NCI-H345 (cell line): ENCODE measurements at places on chromosomes 6 and 20.
A peak's percentile ranks its signal among the peaks of the same experiment; 100 is the strongest.

- DNase-seq = no peak
Observed at GRCh38 chr6:165178056-165178455, 131.3 kb downstream of the C6orf118 start.

DNA sequence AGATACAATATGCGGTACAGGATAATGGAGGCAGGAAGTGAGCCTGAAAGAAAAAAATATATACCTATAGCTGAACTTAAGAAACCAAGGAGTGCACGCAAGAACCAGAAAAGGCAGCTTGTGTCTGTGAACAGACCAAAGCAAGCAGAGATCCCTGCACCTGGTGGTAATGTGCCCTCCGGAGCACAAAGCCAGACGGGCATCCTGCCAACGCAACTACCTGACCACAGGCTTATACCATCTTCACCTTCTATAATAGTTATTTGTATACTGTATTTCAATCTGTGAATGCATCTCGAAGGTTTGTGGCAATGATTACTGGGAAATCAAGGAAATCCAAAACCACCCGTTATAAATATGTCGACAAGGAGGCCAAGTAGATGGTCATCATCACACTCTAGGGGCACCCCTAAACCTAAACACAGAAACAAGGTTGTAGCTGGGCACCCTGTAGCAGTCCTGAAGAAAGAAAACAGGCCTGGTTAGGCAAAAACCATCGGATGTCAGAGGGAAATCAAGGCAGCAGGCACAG lies 801 bp downstream of the FBXL4 start:
- peak; percentile 63 for DNase-seq

GRCh38 chr6:118354641-118355040 lies 193.5 kb upstream of the PLN start:
- no peak for DNase-seq

DNA sequence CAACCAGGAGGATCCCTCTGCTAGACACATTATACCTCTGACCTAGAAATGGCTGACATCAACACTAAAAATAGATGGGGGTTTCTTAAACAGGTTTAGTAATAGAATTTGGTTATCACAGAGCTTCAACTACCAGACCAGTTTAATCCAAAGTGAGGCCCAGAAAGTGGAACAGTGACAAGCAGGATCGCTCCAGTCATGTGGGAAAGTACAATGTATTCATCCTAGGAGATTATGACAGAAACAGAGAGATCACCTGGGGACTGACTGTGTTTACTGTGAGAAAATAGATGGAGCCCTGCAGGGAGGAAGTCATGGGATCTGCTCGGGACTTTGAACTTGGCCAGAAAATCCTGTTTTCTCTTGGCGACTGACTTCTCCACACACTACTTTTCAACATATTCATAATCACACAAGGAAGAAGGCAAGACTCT lies 238.7 kb upstream of the SOX4 start:
- peak; percentile 67 for DNase-seq

GRCh38 chr20:54550776-54551396 lies 75.5 kb downstream of the DOK5 start:
- no peak for DNase-seq

- no peak for DNase-seq
Observed at GRCh38 chr20:60013296-60014139, 55.3 kb downstream of the CDH26 start.

- DNase-seq = no peak
Observed at GRCh38 chr6:56335726-56336125, 88.3 kb upstream of the COL21A1 start.

- DNase-seq = no peak
Observed at GRCh38 chr20:44123874-44124535, 63.0 kb downstream of the JPH2 start.

- no peak for DNase-seq
Observed at GRCh38 chr6:158514176-158514575, 45.7 kb upstream of the TMEM181 start.

DNA sequence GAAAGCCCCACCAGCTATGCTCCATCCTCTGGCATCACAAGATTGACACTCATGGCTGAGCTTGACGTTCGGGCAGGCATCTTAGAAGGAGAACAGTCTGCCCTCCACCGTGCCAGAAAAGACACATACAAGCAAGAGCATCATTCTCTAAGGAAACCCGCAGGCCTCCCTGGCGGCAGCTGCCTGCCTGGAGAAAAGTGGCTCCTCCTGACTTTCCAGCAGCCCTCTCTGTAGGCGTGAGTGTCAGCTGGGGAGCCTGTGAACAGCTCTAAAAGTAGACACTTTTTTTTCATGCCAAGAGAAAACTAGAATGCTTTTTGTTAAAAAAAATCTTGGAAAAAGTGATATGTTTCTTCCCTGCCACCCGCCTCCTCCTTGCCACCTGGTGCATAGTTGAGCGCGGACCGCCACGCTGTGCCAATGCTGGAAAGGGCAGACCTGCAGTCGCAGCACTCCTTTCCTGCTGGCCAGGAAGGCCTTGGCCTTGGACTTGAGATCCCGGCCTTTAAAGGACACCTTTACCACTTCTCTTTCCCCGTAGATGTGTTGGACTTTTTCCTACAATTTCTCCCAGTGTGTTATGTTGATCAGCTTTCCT lies 29.7 kb upstream of the INSM1 start:
- no peak for DNase-seq

DNA sequence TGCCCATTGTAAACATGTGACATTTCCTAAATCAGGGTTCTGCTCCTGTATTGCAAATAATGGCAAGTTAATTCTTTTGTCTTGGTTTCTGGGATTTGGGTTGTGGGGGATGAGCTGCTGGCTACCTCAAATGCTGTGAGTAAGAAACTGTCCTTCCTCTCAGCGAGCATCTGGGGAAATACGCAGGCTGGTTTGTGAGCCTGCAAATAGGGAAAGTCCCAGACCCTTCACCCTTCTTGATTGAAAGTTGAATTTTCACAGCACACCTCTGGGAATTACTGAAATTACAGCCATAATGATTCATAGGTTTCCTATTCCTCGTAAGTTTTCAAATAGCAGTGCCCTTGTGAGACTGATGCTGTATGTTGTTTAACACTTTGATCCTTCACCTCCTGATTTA lies 138.1 kb downstream of the TBXT start:
- DNase-seq = no peak

- DNase-seq = no peak
Observed at GRCh38 chr6:138981416-138981815, 6.6 kb downstream of the REPS1 start.

DNA sequence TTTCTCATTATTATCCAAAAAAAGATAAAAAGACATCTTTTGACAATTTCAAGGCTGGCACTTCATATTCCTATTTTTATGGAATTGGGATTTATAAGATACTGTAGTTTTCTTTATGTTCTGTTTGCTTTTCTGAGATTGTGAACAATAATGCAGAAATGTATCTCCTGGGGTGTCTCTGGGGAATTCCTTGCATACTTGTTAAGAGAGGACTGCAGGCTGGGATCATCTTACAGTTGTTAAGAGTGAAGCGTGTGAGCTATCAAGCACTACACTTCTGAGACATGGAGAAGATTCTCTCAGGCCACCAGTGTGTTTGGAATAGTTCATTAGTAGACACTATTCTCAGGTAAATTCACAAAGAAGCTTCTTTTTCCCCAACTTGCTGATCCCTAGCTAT lies 963.3 kb upstream of the GJE1 start:
- no peak for DNase-seq

GRCh38 chr6:15246217-15246665 lies 372 bp downstream of the JARID2 start:
- no peak for DNase-seq

- DNase-seq = no peak
Observed at GRCh38 chr6:42781546-42781795, 381 bp upstream of the BICRAL start.

GRCh38 chr6:448296-449056 lies 56.9 kb downstream of the IRF4 start:
- DNase-seq = no peak

- DNase-seq = peak; percentile 64
Observed at GRCh38 chr6:21103626-21104224, 489.8 kb upstream of the SOX4 start.

- no peak for DNase-seq
Observed at GRCh38 chr6:159077123-159077522, 32.3 kb upstream of the TAGAP start.

GRCh38 chr6:158803733-158804143 lies 15.4 kb downstream of the EZR start:
- DNase-seq = no peak

GRCh38 chr6:29723666-29724588 lies 693 bp downstream of the HLA-F start:
- no peak for DNase-seq

DNA sequence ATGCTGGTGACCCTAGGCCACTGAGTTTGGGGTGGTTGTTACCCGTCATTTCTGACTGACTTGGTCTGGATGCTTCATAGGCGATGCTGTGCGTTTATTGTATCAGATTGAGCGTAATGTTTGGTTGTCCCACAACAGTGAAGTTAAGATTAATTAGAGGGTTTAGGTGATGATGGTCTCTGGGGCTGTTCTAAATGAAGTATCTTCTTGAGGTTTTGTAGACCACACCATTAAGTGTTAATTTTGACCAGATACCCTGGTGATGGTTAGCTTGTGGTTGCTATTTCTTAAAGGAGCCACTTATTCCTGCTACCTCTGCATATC lies 132.8 kb downstream of the ARID1B start:
- DNase-seq = no peak

- DNase-seq = no peak
Observed at GRCh38 chr20:43843096-43843964, 71.3 kb upstream of the TOX2 start.

DNA sequence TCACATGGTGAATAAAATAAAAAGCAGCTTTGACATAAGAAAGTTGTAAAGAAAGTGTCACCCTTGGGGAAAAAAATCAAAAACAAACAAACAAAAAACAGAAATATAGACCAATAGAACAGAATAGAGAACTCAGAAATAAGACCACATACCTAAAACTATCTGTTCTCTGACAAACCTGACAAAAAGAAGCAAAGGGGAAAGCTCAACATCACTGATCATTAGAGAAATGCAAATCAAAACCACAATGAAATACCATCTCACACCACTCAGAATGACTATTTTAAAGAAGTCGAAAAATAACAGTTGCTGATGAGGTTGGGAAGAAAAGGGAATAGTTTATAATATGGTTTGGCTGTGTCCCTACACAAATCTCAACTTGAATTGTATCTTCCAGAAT lies 159.1 kb downstream of the TINAG start:
- DNase-seq = no peak

DNA sequence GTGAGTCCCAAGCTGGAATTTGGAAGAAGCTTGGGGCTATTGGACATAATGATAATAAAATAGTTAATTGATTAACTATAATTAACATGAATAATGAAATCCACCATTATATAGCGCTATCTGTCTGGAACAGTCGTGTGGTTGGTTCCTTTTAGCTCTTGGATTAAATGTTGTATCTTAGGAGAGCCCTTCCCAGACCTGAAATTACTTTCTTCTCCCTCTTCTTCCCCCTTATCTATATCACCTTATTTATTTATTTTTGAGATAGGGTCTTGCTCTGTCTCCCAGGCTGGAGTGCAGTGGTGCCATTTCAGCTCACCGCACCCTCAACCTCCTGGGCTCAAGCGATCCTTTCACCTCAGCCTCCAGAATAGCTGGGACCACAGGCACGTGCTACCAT lies 64.6 kb downstream of the NCOA3 start:
- no peak for DNase-seq

GRCh38 chr6:150738092-150738629 lies 127.3 kb upstream of the MTHFD1L start:
- DNase-seq = no peak
